Stimulated activated CD4-positive, alpha-beta T cell treated with anti-CD3 and anti-CD28 coated beads, Interleukin-4, amount 100 ng/mL, for 48 hours (primary cell): ENCODE measurements at places on chromosomes 2 and 18.

DNA sequence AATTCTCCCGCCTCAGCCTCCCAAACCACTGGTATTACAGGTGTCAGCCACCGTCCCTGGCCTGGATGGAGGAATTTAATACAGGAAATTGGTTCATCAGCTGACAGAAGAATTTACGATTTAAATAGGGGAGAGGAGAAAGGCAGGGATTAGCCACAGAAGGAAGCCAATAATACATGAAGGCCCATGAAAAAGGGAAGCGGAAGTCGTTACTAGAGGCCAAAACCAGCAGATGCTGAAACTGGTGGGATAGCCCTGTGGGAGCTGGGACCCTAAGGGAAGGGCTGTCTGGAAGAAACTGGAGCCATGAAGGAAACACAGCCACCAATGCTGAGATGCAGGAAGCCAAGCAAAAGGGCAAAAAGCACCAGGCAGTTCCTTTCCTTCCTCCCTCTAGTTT, 163.7 kb upstream of the RMP24 start:
- no peak for DNase-seq

- DNase-seq, result no peak
Observed at GRCh38 chr2:216936954-216937357, 77.1 kb upstream of the TNP1 start.

GRCh38 chr2:172554352-172555271, 1.3 kb upstream of the PDK1 start:
- DNase-seq, result no peak

- no peak for DNase-seq
Observed at GRCh38 chr18:48893061-48893607, 57.6 kb downstream of the SMAD7 start.

GRCh38 chr2:105401867-105402266, 3.0 kb upstream of the FHL2 start:
- DNase-seq, result no peak

GRCh38 chr2:14422426-14422825, 210.1 kb upstream of the LRATD1 start:
- DNase-seq, result no peak

DNA sequence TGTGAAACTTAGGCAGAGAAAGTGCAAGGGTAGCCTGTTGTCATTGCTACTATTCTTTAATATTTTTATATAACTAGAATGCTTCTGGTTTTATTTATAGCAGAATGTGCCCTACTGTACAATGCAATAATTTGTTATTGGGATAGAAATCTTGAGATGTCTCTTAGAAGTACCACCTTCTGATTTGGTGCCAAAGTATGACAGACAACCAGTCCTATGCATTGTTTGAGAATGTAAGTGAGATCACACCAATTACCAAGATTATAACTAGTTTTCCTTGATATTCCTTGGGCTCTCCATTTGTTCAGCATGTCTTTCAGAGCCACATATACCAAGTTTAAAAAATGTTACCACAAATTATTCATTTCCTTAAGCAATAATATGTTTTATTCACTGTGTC, 399.7 kb downstream of the CPS1 start:
- DNase-seq, result no peak

DNA sequence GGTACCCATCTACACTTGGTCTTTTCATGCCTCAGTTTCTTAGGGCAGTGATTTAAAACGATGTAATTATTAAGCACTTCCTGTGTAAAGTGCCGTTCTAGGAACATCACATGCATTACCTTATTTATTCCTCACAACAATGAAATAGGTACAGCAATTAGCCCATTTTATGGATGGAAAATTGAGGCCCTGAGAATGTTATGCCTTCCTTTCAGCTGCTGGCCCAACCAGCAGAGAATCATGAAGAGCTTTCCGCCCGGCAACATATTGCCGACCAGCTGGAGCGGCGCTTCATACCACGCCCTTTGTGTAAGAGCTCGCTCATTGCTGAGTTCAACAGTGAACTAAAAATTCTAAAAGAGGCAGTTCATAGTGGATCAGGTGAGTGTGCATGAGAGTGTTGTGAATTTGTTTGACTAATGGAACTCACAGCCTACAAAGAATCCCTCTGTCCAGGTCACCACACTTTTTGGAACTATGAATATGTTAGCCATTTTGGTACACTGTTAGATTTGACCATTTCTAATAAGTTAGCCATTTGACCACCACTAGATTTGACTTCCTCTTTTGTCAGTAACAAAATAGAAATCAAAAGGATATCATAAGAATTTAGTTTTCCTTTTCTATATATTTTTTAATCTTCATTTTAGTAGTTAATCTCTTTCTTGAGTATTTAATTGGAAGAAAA, 25.6 kb upstream of the RPE start:
- no peak for DNase-seq

GRCh38 chr2:212665948-212666347, 127.3 kb upstream of the ERBB4 start:
- no peak for DNase-seq

DNA sequence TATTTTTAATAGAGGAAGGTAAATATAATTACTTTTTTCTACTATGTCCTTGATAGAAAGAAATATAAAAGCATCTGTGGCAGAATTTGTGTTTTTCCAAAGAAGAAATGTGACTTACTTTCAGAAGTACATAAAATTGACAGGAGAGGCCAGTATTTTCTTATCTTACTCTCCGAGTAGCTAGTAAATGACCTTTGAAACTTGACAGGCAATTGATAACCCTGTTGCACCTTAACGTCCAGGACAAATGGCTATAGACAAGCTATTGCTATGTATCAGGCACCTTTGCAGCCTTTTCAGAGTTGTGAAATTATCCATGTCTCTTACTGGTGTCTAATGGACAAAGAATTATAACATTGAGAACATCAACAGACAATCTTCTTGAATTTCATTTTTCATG, 63.0 kb upstream of the TNFRSF11A start:
- DNase-seq, result no peak

DNA sequence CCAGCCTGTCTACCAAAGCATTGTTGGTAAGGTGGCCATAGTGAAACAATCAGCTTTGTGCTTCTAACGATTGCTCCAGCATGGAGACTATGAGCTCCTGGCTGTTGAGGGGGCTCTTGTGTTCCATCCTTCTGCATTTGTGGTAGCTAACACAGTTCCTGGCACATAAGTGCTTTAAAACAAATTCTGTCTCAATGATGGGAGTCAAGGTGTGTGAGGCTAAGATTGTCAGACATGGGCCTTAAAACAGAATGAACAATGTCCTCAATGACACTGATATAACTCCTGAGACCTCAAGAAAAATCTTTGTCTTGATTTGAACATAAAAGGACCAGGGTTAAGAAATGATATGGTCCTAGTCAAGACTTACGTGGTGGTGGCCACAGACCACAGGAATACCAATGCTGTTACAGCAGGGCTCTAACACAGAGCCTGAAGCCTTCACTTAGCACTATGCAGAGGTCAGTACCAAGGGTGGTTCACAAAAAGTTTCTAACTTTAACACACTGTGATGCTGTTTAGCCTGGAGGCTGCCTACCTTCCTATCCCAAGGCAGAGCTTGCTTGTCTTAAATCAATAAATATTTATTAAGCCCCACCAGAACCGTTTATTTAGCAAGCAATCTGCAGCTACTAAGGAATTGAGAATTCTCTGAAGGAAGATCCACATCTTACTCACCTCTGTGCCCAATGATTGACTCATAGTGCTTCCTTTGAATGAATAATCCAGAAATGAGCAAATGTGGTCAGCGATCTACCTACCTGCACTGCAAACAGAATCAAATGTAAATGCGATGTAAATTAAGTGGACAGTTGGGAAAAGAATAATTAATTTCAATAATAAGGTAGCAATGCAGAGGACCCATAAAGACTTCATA, 35.1 kb downstream of the EVA1A start:
- no peak for DNase-seq

DNA sequence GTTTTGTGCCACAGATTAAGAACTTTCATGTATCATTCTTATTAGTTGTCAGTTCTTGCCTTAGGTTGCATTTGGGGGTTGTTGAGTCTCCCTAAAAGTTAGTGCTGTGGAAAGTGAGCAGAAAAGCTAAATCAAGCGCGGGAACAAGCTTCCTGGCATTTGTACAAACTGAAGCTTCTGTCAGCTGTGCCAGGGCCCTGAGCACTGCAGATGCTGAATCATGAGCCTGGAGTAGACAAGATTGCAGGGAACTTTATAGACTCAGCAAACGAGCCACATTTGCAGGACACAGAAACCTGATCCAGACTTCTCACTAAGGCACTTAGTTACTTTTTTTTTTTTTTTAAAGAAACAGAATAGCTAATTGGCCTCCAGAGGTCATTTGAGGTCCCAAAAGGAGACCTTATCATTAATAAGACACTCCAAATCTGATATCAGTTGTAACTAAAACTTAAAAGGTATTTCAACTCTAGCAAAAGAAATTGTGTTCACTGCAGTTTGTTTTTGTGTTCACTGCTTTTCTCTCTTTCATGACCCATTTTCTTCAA, 88.7 kb downstream of the ADAM23 start:
- DNase-seq, result no peak

DNA sequence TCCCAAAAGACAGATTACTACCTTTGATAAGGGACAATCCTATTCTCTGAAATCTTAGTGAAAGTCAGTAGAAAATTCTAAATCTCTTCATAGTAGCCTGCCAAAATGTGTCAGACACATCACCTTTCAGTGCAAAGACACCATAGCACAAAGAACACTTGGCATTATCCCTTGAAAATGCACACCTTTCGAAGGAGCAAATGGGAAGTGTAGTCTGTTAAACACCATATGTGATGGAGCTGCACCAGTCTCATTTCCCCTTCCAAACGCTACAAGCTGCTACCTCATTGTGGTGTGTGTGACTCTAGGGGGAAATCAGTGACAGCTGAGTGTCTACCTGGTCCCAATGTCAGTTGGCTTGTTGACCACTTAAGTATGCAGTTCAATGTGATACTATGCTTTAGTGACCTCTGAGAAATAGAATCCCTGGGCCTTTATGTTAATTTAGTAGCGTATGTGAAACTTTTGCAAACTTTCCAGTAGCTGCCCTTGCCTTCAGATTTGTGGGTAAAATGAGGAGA, 551.7 kb downstream of the ARHGAP15 start:
- no peak for DNase-seq

DNA sequence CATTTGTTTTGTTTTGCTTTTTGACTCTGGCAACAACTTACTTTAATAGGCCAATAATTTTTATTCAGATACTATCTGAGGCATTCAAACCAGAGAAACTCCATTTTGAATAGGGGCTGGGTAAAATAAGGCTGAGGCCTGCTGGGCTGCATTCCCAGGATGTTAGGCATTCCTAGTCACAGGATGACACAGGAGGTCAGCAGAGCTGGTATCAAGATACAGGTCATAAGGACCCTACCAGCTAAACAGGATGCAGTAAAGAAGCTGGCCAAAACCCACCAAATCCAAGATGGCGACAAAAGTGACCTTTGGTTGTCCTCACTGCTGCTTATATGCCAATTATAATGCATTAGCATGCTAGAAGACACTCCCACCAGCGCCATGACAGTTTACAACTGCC, 102.2 kb upstream of the XPO1 start:
- DNase-seq, result no peak

DNA sequence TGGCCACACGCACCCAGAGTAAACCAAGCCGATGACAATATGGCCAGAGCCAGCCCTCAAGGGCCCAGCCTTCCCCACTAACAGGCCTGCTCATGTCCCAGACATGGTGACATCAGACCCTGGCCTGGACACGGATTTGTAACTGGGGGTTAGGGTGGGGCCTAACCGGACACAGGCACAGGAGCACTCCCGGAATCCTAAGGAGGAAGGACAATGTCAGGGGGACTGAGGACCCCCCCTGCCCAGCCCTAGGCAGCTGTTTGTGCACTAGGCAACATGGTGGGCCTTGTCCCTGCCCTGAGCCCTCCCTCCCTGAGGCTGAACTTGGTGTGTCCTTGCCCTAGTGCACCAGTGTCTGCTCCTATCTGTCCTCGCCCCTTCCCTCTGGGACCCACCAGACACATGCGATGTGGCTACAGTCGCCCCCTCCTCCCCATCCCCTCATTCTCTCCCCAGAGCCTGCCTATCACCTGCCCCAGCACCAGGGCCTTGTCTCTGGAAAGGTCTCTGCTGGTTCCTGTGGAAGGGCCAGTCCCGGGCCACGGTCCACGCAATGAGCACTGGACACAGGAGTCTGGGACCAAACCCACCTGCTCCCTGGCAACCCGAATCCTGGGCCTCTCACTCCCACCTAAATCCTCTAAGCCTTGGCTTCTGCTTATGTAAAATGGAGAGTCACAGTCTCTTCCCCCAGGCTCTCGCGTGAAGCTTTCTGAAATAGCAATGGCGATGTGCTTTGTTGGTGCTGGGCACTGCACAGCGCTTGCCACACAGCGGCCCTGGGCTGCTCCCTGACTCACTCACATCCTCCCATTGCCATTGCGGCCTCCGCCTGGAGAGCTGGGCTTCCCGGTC, 76.5 kb upstream of the RAB6C start:
- DNase-seq, result no peak

DNA sequence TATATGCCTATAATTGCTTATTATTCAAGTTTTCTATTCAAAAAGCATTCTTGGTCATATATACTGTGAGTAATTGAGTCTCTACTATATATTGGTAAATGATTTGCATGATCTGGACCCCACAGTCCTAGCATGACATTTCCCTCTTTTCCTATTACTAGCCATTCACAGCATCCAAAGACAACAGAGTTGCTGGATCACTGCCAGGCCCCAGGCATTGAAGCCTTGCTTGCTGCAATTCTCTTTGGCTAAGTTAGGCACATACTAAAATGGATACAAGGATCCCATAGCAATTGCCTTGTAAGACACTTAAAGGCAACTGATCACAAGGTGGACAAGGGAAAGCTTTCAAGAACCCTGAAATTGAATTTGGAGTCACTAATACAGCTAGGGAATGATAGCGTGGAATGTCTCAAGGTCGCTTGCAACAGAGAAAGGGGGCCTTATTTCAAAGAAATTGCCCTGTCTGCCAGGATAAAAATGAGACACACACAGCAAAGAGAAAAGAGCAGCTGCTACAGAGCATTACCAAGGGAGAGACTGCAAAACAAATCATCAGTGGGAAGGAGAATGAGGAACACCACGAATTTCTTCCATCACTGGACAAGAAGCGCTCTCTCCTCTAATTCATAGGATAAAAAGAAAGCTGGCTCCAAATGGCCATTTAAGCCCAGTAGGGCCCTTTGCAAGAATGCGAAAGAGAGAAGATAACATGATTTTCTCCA, 77.1 kb upstream of the EPHA4 start:
- no peak for DNase-seq

DNA sequence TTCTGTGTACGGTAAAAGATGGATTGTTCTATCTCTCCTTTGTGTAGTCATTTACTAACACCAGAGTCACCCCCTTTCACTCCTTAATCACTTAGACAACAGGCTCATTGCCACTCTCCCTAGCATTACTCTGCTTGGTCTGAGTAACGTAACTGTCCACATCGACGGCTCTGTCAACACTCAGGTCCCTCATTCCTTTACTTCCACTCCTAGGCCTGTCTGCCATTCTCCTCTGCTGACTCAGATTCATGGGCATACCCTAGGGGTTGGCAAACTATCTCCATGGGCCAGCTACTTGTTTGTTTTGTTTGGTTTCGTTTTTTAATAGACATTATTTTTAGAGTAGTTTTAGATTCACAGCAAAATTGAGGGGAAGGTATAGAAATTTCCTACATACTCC, 243.9 kb downstream of the NR4A2 start:
- DNase-seq, result no peak

GRCh38 chr2:84899304-84900204, 5.9 kb upstream of the TMSB10 start:
- DNase-seq, result no peak
